ENCODE measurements at places on chromosomes 12 and 14.

DNA sequence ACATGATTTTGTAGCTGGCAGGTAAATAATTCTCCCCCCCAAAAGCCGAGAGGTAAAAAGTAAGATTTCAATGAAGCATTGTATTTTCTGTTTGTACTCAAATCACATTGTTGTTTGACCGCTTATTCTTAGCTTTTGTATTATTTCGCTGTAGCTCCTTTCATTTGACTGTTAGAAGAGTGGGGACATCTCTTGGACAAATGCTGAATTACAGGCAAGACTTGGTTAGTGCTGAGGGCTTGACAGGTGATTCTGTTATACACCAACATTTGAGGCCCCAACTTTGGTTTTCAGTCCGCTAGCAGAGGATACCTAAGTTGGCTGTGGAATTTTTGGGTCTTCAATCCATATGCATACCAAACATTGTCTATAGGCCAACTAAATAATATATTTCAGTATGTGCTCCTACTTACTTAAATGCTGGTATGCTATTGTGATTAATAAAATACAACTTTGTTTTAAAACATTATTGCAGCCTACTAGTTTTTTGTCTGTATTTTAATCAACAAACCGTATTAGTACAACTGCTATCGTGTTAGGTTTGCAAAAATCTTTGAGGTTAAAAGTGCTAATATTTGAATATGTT, 102.2 kb downstream of the ERC1 start:
- DNase-seq = no peak

- DNase-seq = no peak
Observed at GRCh38 chr14:90733139-90733808, 83.0 kb downstream of the TTC7B start.

GRCh38 chr12:93749515-93749914, 72.3 kb downstream of the CRADD start:
- no peak for DNase-seq

GRCh38 chr14:38199739-38200138, 8.0 kb upstream of the SSTR1 start:
- no peak for DNase-seq

DNA sequence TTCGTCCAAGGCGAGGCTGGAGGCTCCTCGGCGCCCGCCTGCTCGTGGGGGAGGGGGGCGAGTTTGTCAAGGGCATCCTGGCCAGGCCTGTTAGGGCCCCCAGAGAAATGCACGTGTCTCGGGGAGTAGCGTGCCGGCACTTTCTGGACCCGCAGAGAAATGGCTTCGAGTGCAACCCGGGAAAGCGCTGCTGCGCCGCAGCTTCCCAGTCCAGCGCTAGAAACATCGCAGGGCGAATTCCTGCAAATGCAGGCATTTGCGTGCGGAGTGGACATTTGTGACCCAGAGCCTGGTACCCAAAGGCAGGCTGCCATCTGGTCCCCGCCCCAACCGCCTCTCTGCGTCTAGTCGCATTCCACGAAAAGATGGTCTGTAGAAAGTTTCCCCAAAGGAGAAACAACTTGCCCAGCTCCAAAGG, 756 bp downstream of the LGR5 start:
- no peak for DNase-seq

GRCh38 chr14:25537846-25538455, 488.0 kb upstream of the STXBP6 start:
- DNase-seq = peak; percentile 10

DNA sequence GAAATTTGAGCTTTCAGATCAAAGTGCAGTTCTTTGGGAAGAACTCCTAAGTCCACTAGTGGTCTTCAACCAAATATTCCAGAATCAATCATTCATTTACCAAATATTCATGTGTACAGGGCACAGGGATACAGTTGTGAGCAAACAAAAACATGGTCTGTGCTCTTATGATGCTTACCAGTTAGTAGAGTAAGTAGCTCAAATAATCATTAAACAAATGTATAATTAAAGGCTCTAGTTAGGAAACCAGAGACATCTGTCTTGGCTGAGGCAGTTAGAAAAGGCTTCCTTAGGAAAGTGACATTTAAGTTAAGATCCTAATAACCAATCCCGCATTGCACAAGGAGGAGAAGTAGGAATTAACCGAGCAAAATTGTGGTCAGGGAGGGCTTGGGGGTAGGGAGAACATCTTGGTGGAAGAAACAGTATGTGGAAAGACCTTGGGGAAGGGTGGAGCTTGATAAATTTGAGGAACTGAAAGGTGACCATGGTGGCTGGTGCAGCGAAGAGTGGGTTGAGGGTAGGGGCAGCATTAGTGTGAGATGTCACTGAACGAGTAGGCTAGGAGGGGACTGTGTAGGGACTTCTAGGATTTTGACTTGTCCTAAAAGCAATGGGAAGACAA, 40.0 kb downstream of the PEBP1 start:
- DNase-seq = no peak

Data from MG63 (cell line).